Activated naive CD4-positive, alpha-beta T cell (primary cell): ENCODE measurements at places on chromosomes 3 and 15.

DNA sequence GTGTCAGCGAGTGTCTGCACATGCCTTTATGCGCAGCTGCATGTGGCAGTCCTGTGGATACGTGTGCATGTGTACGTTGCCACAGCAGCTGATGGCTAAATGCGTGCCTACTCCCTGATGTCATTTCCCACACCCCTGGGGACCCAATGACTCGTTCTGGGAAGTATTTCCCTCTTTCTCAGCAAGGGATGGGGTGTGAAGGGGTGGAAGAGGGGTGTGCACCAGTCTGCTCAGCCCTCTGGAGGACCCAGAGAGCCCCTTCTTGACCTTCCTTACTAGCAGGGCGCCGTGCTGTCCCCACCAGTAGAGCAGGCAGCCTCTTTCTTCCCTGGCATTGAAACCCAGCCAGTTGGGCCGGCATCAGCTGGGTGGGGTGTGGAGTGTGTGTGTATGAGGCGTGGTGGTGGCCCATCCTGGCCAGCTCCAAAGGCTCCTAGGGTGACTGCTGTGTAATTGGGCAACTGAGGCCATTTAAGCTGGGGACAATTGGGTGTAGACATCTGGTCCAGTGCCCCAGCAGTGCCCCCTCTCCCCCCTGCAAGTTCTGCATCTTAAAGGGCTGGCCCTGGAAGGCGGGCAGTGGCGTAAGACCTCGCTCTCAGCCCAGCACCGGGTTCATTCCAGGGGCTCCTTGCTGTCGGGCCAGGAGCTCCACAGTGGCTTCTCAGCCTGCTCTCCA, 19.2 kb downstream of the SNX33 start:
- DNase-seq, result no peak

DNA sequence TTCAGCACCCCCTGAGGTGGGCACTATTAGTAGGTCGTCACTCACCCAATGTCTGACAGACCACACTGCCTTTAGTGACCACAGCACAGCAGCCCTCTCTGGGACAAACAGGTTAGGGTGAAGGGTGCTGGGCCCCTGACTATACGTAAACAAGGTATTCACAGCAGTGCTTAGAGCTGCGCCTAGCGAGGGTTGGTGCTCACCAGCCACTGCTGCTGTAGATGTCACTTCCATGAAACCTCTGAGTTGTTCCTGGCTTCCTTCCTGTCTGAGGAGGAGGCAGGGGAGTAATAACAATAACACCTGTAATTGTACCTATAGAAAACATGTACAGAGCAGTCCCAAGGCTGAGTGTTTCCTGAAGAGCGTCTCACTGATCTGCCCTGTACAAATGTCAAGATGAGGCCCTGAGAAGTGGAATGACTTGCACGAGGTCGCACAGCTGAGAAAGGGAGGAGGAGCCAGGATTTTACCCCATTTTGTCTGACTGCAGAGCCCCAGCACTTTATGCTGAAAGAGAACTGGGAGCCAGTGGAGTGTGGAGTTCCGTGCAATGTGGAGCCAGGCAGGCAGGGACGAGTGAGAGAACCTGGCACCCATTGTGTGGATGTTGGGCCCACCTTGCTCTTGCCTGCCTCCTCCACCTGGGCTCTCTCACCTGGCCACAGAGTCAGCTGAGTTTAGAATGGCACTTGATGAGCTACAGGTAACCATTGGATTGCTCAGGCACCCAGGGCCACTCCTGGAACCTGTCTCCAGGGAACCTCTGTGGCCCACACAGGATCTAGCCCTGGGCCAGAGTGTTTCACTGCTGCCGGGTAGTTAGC, 93.8 kb downstream of the DNAJB8 start:
- DNase-seq, result no peak

GRCh38 chr3:147875498-147875897, 466.3 kb downstream of the ZIC1 start:
- DNase-seq, result no peak

DNA sequence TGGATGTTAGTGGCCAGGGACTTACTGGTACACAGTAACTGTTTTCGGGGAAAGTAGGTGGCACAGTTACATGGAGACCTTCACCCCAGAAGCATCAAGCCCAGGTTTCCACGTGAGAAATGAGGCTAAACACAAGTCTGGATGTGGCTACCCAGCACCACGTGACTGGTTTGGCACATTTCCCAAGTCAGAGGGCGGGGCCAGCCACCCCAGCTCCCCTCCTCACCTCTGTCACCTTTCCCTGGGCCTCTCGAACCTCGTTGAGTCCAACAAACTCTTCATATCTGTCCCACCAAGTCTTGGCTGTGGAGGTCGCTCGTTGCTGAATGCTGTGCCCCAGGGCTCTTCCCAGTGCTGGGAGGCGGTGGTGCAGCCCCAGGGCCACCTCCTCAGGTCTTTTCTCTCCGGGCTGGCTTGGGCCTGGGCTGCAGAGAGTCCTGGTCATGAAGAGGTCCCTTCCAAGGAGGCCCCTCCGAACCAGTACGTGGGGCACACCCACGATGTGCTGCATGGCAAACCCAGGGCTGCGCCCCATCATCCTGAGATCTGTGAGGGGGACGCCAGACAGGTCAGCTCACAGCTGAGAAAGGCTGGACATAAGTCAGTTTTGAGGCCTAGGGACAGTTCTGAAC, 4.8 kb upstream of the PLXNB1 start:
- DNase-seq, result no peak

DNA sequence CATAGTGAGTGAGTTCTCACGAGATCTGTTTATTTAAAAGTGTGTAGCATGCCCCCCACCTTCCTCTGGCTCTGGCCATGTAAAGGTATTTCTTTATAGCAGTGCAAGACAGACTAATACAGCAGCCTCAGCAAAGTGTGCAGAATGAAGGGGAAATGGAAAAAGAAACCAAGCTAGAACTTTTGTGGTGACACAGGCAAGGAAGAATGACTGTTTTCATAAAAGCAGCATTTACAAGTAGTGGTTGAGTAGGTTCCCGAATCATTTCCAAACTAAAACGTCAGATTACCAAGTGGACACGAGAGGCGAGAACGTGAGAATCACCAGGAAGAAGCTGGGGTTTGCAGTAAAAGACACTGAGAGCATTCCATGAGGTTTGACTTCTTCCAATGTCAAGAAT, 100.2 kb upstream of the AKAP13 start:
- no peak for DNase-seq

DNA sequence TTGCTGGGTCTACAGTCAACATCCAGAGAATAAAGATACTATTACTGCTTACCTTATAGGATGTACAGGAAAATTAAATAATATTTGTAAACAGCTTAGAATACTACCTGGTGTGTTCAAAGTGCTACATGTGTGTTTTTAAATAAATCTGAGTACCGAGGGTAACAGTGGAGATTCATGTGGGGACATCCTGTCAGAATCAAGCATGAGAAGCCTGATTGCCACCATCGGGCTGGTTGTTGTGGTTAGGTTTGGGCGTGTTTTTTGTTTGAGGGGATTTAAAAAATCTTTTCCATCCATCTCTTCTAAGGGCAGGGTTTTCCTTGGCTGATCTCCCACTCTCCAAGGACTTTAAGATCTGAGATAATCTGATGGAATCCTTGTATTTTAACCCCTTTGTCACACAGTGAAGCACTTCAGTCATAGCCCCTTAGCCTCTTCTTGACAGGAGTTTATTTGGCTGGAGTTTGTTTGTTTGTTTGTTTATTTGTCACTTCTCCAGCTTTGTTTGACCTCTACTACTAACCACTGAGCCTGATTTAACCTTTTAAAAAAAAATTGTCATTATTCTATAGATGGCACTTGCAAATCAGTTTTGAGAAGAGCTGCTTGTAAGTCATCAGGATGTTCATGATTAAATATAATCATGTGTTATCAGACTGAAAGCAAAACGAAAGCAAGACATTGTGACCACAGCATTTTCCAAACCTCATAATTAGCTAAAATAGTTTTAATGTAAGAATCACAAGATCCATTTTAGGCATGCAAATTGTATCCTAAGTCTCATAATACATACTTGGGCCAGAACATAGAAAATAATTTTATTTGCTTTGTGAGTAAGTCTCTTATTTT, 72.8 kb upstream of the RARB start:
- no peak for DNase-seq

DNA sequence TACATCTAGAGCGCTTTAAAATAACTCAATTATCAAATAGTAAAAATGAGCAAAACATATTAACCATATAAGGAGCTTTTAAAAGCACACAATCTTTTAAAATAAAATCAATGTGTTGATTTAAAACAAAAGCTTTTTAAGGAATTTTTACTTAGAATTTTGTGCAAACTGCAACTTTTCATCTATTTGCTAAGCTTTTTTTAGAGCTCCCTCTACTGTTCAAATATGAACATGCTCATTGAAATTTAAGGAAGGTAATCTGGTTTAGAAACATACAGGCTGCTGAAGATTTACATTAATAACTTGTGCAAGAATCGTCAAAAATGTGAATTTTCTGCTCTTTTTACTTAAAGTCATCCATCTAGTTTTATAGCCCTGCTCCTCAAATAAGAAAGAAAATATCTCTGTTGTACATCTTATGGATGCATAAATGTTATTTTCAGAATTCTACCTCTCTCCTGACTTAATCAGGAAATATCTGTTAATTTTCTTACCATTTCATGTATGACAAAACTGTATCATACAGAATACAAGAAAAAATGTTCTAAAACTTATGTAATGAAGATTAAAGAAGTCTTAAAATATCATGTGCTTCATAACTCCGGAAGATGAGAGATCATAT, 469.4 kb upstream of the ROBO2 start:
- no peak for DNase-seq

DNA sequence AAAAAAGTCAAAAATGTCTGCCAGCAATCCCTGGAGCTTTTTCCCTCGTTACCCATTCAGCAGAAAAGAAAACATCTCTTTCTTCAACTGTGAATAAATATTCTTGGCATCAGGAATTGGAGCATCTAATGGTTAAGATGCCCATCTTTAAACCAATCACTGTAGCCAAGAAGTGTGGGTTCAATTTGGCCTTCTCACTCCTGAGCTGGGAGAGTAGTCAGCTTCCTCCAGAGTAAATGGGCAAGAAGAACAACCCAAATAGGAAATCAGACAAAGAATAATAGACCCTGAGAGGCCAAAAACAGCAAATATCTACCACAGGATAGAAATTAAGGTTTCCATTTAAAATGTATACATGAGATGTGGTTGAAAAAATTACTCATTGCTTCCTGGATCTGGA, 508.0 kb upstream of the MDFIC2 start:
- DNase-seq, result no peak

DNA sequence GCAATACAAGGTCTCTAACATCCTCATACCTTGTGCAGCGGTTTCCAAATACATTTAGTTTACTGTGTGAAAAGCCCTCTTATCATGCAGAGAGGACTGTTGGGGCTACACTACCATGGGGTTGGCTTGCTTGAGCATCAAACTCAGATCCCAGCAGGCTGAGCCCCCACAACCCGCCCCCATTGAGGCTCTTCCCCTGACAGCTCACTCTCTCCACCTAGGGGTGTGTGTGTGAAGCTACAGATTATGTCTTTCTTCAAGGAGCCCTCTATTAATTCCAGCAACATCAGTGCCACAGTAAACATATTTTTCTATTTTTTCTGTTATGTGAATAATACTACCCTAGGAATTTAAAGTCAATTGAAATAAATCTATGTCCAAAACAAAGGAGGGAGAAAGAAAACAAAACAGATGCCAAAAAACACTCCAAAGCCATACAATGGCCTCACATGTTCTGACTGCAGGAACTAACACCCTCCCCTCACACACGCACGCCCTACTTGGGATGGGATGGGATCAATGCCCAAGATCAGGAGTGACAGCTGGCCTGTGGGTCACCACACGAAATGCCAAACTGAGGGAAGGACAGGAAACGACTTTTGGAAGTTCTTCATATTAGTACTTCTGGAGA, 14.7 kb downstream of the TM4SF4 start:
- no peak for DNase-seq

GRCh38 chr3:173702561-173702960, 305.0 kb downstream of the NLGN1 start:
- no peak for DNase-seq

GRCh38 chr3:54960082-54960481, 32.2 kb upstream of the LRTM1 start:
- no peak for DNase-seq

GRCh38 chr3:170689893-170690660, 104.2 kb upstream of the SLC7A14 start:
- no peak for DNase-seq

DNA sequence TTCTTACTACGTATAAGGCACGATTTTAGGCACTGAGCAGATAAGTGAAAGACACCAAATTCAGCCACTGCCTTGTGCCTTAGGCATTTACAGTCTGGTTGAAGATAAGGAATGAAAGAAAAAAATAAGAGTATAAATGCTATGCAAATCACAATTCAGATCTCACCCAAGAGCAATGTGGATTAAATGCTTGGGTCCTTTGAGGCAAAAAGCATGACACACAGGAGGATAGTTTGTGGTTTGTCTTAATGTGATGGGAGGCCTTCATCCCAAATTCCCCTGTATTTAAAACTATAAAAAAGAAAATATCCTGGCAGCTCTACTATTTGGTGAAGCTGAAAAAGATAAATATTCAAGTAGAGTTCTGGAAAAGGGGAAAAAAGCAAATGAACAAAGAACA, 79.8 kb downstream of the TGFBR2 start:
- no peak for DNase-seq

- DNase-seq, result no peak
Measured at GRCh38 chr3:69244039-69244438, 121.6 kb upstream of the LMOD3 start.

GRCh38 chr3:18529631-18530030, 104.5 kb upstream of the SATB1 start:
- no peak for DNase-seq

DNA sequence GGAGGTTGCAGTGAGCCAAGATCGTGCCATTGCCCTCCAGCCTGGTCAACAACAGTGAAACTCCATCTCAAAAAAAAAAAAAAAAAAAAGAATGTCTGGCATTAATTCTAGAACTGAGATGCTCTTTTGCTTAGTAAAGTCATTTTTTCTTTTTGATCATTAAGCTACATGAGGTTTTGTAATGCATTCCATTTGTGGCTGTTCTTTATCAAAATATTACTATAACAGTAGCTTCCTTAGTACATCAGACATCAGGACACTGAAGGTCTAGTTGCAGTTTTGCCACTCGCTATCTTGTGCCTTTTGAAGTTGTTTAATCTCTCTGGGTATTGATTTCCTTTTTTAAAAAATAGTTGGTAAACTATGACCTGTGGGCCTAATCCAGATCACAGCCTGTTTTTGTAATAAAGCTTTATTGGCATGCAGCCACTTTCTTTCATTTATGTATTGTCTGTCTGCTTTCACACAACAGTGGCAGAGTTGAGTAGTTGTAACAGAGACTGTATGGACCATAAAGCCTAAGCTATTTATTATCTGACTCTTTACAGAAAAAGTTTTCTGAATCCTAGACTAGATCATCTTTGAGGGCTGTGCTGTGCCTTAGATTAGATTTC, 76.6 kb downstream of the SLC25A26 start:
- DNase-seq, result no peak

DNA sequence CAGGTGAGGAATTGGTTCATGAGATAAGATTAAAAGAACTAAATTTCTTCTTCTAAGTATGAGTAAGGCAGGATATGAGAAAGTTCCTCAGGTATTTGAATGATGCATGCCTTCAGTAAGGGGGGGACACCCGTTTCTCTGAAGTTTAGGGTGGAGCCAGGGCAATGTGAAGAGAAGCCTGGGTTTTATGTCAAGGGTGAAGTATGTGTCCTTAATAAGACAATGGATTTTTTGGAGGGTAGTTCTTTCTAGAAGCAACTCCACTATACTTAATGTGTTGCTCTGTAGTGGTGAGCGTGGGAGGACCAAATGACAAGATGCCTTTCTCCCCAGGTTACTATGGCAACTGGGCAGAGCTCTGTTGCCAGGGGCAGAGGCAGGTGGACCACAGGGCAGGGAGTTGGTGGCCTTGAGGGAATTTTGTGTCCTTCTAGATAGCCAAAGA, 44.0 kb downstream of the PHLDB2 start:
- DNase-seq, result no peak

- DNase-seq, result no peak
Measured at GRCh38 chr15:68537097-68537496, 41.7 kb upstream of the CORO2B start.
